ENCODE measurements at places on chromosomes 11 and 22. TPM values are rescaled to one million over a fixed set of nuclear protein-coding genes. Genes with fewer than 3 reads are reported as not detected.
A peak's percentile ranks its signal among the peaks of the same experiment; 100 is the strongest.

GRCh38 chr11:12606597-12606996, 67.6 kb upstream of the TEAD1 start:
- no peak for DNase-seq

GRCh38 chr11:132357811-132358572, 987.6 kb downstream of the NTM start:
- DNase-seq: peak; percentile 9

DNA sequence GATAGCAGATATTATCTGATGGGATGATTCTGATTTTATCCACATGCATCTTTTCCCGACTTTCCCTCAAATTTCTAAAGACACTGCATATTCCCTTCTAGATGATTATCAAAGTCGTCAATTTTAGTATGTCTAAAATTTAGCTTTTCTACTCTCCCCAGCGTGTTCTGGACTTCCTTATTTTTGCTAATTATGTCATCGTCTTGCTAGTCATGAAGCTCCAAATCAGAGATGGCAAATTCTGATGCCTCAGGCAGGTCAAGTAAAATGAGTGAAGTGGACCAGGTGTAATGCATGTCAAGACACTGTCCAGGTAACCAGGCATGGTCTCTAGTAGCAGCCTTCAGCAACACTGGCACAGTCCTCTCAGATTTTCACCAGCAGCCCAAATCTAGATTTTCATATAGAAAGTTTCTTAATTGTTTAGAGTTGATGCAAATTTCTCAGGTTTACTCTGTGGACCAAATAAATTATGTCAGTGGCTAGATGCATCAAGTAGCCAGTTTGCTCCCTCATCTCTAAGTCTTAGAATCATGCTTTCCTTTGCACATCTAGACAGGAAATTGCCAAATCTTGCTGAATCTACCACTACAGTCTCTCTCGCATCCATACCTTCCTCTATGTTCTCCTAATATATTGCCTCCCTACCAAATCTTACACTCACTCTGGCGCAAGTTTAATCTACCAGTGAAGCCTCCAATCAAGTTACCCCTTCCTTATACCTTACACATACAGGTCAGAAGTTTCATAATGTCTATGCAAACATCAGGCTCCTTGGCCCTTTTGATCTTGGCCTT, 10.6 kb downstream of the HSD17B12 start:
- no peak for DNase-seq

DNA sequence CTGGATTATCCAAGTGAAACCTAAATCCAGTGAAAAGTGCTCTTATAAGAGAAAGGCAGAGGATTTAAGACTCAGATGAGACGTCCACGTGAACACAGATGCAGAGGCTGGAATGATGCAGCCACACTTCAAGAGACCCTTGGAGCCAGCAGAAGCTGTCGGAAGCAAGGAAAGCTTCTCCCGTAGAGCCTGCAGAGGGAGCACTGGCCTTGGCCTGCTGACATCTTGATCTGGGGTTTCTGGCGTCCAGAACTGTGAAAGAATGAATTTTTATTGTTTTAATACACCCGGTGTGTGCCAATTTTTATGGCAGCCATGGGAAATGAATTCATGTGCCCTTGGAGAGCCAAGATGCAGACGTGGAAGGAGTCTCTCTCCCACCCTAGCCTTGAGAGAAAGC, 407.0 kb upstream of the B3GAT1 start:
- no peak for DNase-seq

GRCh38 chr11:134449713-134450112, 37.7 kb upstream of the B3GAT1 start:
- DNase-seq: peak; percentile 15

DNA sequence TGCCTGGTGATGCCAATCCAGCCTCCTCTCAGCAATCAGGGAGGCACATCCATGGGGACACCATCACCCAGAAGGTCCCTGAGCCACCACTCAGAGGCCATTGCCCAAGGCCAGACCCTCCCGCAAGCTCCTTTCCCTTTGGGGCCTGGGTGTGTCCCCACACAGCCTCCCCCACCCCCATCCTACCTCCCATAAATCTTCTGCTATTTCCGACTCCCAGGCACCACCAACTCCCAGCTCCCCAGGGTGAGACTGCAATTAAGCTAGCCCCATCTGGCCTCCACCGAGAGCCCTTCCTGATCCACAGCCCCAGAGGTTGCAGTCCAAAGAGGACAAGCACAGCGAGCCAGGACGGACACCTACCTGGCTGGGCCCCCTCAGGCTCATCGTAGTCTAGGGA, 6.3 kb downstream of the ARHGAP1 start:
- no peak for DNase-seq

DNA sequence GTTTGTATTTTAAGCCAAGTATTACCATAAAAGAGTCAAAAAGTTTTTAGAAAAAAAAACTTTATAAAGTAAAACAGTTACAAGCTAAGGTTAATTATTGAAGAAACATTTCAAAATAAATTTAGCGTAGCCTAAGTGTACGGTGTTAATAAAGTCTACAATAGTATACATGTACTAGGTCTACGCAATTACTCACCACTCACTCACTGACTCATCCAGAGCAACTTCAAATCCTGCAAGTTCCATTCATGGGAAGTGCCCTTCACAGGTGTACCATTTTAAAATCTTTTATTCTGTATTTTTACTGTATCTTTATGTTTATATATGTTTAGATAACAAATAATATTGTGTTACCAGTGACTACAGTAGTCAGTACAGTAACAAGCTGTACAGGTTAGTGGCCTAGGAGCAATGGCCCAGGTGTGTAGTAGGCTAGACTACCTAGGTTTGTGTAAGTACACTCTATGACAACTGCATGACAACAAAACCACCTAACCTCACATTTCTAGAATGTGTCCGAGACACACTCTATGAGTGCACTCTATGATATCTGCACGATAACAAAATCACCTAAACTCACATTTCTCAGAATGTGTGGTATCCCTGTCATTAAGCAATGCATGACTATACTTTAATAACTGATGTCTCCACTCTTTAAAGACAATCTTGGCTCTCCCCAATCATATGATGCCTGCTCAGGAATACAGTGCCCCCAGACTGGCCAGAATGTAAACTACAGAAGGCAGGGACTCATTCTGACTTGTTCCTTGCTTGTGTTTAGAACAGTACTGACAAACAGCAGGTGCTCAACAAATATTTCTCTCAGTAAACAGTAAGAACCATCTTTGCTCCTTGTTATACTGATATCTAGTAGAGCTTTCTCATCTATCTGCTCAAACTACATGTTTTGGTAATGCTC, 21.2 kb downstream of the KMT5B start:
- no peak for DNase-seq

GRCh38 chr11:96293598-96294021, 49.4 kb downstream of the MAML2 start:
- no peak for DNase-seq

DNA sequence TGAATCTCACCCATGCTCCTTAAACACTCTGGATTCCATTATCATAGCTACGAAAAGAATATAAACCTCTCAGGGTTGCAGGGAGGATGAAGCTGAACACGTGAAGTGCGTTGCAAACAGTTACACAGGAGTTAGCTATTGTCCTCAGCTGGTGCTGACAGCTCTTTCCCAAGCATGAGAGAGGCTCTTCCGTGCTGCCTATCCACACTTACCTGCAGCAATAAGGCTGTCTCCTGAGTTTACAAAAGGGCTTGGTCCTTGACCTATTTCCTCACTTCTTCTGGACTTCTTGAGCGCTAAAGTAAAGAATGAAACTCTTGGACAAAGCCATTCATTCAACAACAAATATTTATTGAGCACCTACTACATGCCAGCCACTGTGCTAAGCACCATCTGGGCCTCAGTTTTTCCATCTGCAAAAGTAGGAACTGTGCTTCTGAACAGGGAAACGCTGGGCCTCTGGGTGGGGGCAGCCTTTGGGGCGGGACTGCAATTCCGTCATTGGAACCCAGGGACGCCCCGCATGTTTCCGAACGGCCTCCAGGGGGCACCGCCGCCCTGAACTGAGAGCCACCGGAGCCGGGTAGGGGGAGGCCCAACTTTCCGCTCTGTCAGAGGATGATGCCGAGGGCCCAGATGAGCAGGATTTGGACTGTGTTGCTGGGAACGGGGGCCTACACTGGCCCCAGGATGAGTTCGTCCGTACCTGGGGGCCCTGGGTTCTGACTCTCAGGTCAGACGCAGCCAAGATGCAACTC, 651 bp upstream of the ARL2 start:
- peak; percentile 96 for DNase-seq

Gene RPS25
- total RNA-seq: 1,590 TPM

Gene CARNS1
- total RNA-seq: 1.6 TPM

Gene TEX54
- total RNA-seq: 0.42 TPM
